Upper lobe of left lung (tissue), 6 donors: ENCODE measurements at places on chromosomes 3 and 15. TPM values are rescaled to one million over a fixed set of nuclear protein-coding genes. Genes with fewer than 3 reads are reported as not detected.

- H3K4me1 ChIP-seq = no peaks in the 10 kb centered on the region
- H3K36me3 ChIP-seq = no peaks in the 10 kb centered on the region
- peak; percentile 53 for DNase-seq
- H3K4me3 ChIP-seq = no peak overlapping the region
- no peaks in the 10 kb centered on the region for H3K27me3 ChIP-seq
Observed at GRCh38 chr3:57100046-57100695, 39.7 kb downstream of the SPATA12 start.

IL16 gene
- 23.1 TPM for total RNA-seq

- DNase-seq = no peak
- no peaks in the 10 kb centered on the region for H3K27me3 ChIP-seq
- no peaks in the 10 kb centered on the region for H3K36me3 ChIP-seq
Observed at GRCh38 chr3:37129871-37130270, 44.5 kb downstream of the LRRFIP2 start.

DNA sequence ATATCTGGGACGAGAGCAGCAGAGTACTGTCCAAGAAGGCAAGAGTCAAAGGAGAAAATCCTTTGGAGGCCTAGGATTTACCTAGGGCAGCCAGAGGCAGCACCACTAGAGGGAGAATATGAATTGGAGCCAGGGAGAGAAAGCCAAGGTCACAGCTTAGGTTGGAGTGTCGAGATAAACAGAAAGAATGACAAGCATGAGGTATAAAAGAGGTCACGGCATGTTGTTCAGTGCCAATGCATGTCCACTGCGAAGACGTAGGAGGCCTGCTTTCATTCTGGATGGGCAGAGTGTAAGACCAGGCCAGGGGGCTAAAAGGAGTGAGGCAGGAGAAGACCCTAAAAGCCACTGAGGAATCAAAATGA is 47.2 kb downstream of the THBS1 start:
- H3K27ac ChIP-seq = peak overlapping the region; percentile 24
- no peak for DNase-seq

- no peak for DNase-seq
- H3K27ac ChIP-seq = no peak overlapping the region
- no peaks in the 10 kb centered on the region for H3K27me3 ChIP-seq
- H3K36me3 ChIP-seq = no peaks in the 10 kb centered on the region
Observed at GRCh38 chr3:109819734-109820133, 482.4 kb upstream of the DPPA4 start.

DNA sequence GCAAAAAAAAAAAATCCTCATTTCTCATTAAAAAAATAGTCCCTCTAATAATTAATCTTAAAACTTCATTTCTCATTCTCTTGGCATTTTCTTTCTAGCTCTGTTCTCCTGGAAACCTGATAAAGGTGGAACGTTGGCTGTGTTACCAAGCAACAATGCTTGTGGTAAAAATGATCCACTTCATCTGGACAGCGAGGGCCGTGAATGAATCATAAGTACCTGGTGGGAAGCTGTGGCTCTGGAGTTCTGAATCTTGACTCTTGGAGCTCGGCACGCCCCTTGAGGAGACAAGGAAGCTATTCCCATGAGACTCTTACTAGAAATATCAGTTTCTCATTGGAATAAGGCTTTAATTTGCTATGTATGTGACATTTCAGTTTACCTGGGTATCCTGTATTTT is 32.5 kb downstream of the BCL2L10 start:
- no peak overlapping the region for H3K4me3 ChIP-seq
- H3K36me3 ChIP-seq = no peaks in the 10 kb centered on the region
- no peaks in the 10 kb centered on the region for H3K4me1 ChIP-seq
- DNase-seq = no peak
- no peaks in the 10 kb centered on the region for H3K27me3 ChIP-seq
- no peak overlapping the region for H3K27ac ChIP-seq

GRCh38 chr3:129016356-129016719 is 15.2 kb downstream of the EFCC1 start:
- H3K4me3 ChIP-seq = no peak overlapping the region
- H3K4me1 ChIP-seq = peaks cover 65% of the 10 kb centered on the region

- H3K27ac ChIP-seq = no peak overlapping the region
- H3K27me3 ChIP-seq = no peaks in the 10 kb centered on the region
- no peaks in the 10 kb centered on the region for H3K36me3 ChIP-seq
- DNase-seq = no peak
Observed at GRCh38 chr3:24598695-24599470, 104.2 kb upstream of the THRB start.

DNA sequence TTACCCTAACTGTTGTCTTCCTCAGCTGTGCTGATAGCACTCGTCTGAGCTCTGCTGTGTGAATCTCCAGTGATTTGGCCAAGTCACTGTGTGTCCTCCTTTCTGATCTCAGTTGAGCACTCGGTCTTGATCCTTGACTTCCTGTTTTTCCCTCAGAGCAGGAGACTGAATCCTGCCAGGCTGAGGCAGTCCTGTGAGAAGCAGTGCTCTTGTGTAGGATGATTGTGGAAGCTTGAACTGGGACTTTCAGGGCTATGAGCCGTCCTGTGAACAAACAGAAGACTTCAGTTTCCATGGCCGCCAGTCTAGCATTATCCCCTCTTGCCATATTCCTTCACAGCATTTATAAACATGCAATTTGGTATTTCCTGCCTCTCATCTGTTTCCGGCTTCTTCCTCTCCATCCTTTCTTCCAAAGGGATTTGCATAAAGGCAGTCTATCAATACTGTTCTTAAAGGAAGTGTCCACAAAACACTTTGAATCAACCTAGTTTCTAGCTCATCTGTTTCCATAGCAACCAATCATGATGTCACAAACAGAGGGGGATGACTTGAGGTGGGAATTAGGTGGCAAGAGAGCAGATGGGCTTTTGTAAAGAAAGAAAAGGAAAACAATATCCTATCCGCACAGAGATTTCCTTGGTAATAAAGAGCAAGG is 237.2 kb downstream of the AGBL1 start:
- no peak overlapping the region for H3K27ac ChIP-seq
- no peaks in the 10 kb centered on the region for H3K27me3 ChIP-seq
- H3K4me1 ChIP-seq = no peaks in the 10 kb centered on the region
- DNase-seq = no peak
- no peak overlapping the region for H3K4me3 ChIP-seq

DNA sequence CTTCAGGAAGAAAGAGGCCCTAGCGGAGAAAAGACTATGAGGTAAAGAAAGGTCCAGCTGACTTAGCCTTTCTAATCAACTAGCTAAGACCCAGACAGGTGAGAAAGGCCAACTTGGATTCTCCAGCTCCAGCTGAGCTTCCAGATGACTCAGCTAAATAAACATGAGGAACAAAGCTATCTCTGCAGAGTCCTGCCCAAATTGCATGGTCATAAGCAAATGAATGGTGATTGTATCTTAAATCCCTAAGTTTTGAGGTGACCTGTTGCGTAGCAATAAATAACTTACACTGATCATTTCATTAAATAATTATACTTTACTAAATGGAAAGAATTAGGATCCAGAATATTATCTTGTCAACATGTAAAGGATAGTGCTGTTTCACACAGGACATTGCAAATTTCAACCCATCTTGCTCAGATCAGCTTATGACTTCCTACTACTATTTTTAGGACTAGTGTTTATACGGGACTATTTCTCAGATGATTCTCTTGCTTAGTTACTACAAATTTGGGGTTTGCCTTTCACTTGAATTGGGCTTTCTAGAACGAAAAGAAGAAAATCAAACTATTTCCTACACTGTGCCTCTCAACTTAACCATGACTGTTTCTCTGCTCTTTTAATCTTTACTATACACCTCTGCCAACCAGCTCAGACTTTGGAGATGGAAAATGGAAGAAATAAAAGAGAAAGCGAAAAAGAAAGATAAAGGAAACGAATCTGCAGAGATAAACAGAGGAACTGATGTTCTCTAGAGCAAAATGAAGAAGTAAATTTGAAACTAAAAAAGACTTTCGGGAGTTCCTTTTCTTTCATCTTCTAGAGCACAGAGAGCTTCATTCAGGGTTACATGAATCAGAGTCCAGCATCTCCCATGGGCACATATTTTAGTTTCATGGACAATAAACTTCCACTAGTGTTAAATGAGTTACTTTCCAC is 6.6 kb upstream of the ADGRG7 start:
- H3K4me1 ChIP-seq = peaks cover 2% of the 10 kb centered on the region
- no peaks in the 10 kb centered on the region for H3K36me3 ChIP-seq
- H3K4me3 ChIP-seq = no peak overlapping the region
- H3K27me3 ChIP-seq = no peaks in the 10 kb centered on the region
- H3K27ac ChIP-seq = peak overlapping the region; percentile 10

GRCh38 chr15:43376017-43376705 is 5.3 kb downstream of the TUBGCP4 start:
- no peak for DNase-seq
- no peak overlapping the region for H3K4me3 ChIP-seq
- no peak overlapping the region for H3K27ac ChIP-seq
- peaks cover 11% of the 10 kb centered on the region for H3K4me1 ChIP-seq
- peaks cover 7% of the 10 kb centered on the region for H3K36me3 ChIP-seq
- H3K27me3 ChIP-seq = no peaks in the 10 kb centered on the region

DNA sequence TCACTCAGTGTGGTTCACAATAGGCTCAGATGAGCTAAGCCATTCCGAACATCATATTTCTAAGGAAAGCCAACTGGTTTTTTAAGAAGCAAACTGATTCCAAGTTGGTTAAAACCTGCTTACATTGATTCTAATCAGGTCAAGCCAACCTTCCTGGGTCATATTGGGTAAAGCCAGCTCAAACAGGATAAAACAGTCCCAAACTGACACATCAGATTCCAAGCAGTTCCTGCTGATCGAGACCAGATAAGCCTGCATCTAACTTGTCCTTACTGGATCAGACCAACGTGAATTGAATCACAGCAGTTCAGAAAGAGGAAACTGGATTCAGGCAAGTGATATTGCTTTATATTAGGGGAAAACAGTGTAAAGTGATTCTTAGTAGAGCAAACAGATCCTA is 18.6 kb upstream of the THSD4 start:
- no peak overlapping the region for H3K4me3 ChIP-seq
- H3K4me1 ChIP-seq = no peaks in the 10 kb centered on the region
- no peak for DNase-seq
- H3K36me3 ChIP-seq = no peaks in the 10 kb centered on the region
- no peaks in the 10 kb centered on the region for H3K27me3 ChIP-seq
- H3K27ac ChIP-seq = no peak overlapping the region

DNA sequence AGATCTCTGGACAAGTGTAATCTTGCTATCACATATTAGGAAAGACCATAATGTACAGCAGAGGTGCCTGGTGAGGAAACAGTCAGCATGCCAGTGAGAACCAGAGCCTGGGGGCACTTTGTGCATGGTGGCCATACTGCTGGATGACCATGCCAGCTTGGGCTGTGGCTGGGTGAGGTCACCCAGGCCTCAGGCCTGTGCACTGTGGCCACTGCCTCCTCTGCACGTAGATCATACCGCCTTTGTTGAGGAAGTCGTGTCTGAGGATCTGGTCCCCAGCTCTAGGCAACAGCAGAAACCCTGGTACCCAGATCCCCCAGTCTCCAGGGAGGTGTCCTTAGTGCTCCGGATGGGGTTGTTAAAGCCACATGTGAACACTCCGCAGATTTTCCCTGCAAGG is 38.9 kb downstream of the ZNF710 start:
- no peaks in the 10 kb centered on the region for H3K36me3 ChIP-seq
- H3K4me3 ChIP-seq = no peak overlapping the region
- H3K4me1 ChIP-seq = peaks cover 62% of the 10 kb centered on the region
- H3K27me3 ChIP-seq = no peaks in the 10 kb centered on the region
- no peak for DNase-seq

DNA sequence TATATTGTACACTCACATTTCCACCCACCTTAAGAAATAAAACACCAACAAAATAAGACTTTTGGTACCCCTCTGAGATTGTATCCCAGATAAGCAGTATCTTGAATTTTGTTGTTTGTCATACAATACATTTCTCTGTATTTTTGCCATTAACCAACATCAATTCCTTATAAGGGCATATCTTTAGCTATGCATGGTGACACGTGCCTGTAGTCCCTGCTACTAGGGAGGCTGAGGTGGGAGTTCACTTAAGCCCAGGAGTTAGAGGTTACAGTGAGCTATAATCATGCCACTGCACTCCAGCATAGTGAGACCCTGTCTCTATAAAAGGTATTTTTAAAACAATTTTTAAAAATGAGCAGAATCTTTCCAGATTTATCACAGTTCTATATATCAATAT is 32.5 kb upstream of the STXBP5L start:
- no peaks in the 10 kb centered on the region for H3K27me3 ChIP-seq
- no peak overlapping the region for H3K4me3 ChIP-seq
- no peak for DNase-seq
- H3K27ac ChIP-seq = no peak overlapping the region
- no peaks in the 10 kb centered on the region for H3K36me3 ChIP-seq
- no peaks in the 10 kb centered on the region for H3K4me1 ChIP-seq

- H3K4me1 ChIP-seq = peaks cover 4% of the 10 kb centered on the region
- H3K36me3 ChIP-seq = peaks cover 30% of the 10 kb centered on the region
- no peak for DNase-seq
Observed at GRCh38 chr15:52635908-52636307, 43.3 kb downstream of the ATOSA start.

FRG2C gene
- total RNA-seq = not detected

GRCh38 chr15:48891232-48891765 is 13.4 kb downstream of the EID1 start:
- no peak overlapping the region for H3K27ac ChIP-seq
- H3K36me3 ChIP-seq = no peaks in the 10 kb centered on the region
- no peaks in the 10 kb centered on the region for H3K4me1 ChIP-seq
- H3K4me3 ChIP-seq = no peak overlapping the region
- DNase-seq = no peak

DNA sequence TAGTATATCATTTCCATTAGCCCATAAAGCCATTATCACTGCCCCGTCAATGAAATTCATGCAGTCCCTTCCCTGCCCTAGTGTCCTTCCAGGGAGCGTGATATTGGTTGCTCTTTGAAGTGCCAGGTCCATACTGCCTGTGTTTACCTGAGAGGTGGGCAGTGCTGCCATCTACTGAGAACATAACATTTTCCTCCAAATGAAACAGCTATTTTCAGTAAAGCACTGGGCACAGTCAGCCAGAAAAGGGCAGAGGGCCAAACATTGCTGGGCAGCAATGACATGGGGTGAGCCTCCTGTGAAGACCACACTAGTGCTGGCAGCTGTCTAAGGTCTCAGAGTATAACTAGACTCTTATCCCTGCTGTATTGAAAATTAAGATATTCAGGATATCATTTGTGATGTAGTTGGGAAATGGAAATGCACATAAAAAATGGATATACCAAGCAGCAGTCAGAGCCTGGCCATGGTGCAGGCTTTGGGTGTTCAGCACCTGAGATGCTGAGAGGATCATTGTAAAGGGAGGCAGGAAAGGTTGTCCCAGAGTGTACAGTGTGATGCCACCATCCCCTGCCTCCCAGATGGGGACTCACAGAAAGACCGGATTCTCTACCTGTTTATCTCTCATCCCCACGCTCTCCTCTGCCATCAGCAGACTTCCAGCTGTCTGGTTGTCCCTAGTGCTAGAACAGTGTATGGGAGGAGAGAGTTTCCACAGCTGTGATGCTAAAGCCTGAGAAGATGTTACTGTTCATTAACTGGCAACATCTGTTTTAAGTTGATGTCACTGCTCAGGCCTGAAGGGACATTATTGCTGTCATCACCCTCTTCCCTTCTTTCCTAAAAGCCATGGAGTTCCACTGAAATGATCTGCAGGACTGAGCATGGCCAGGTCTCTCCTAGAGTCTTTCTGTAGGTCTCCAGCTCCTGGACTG is 108.8 kb downstream of the ARNT2 start:
- DNase-seq = no peak
- no peaks in the 10 kb centered on the region for H3K36me3 ChIP-seq
- no peak overlapping the region for H3K27ac ChIP-seq
- no peaks in the 10 kb centered on the region for H3K4me1 ChIP-seq
